ENCODE measurements at places on chromosomes 3 and 15.

- peak; percentile 83 for DNase-seq
Measured at GRCh38 chr3:115092220-115092791, 54.8 kb downstream of the ZBTB20 start.

- DNase-seq, result no peak
Measured at GRCh38 chr3:139448104-139448503, 28.2 kb downstream of the RBP2 start.

DNA sequence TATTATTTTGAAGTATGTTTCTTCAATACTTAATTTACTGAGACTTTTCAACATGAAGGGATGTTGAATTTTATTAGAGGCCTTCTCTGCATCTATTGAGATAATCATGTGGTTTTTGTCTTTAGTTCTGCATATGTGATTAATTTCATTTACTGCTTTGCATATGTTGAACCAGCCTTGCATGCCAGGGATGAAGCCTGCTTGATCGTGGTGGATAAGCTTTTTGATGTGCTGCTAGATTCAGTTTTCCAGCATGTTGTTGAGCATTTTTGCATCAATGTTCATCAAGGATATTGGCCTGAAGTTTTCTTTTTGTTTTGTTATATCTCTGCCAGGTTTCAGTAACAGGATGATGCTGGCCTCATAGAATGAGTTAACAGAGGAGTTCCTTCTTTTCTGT, 134.4 kb downstream of the RSRC1 start:
- no peak for DNase-seq

DNA sequence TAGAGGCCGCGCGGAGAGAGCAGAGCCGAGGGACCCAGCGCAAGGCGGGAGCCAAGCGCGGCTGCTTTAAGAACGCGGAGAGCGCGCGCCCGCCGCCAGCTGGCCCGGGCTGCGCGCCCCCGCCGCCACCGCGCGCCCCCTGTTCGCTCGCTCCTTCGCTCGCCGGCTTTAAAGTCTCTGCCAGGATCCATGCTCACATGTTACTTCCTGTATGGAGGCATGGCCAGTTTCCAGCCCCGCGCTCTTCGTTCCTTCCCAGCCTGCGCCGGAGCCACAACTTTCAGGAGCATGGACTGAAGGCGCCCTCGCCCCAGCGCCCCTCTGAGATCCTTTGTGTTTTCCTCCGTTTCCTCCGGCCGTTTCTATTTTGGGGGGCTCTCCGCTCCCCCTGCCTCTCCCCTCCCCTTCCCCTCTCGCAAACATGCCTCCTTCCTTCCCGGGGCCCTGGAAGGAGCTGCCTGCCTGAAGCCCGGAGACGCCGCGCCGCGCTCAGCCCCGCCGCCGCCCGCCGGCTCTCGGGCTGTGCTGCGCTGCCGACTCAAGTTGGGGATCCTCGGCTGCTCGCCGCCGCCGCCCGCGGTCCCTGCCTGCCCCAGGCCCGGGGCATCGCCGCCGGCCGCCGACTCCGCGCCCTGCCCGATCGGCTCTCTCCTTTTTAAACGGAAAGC, at the start of gene PTPRG:
Gene PTPRG (plus strand): TSS at position 198 of the 668 bp plus-strand sequence. CDS start 717 bp downstream, outside the sequence.
- DNase-seq, result peak; percentile 96

DNA sequence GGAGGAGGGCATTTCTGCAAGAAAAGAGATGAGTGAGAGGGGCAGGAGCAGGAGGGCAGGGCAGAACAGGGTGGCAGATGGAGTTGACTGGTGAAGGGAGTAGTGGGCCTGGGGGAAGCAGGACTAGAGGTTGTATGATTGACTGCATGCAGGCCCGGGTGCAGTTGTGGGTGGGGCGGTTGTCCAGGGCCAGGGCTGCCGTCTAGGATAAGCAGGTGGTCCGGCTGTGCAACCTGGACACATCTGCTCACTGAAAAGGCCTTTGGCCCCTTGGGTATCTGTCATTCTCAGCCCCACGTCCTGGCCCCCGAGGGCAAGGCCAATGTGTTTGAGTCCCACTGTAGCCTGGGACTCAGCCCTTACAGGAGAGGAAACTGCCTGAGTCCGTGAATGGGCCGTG, 25.4 kb downstream of the ALS2CL start:
- DNase-seq, result peak; percentile 58

DNA sequence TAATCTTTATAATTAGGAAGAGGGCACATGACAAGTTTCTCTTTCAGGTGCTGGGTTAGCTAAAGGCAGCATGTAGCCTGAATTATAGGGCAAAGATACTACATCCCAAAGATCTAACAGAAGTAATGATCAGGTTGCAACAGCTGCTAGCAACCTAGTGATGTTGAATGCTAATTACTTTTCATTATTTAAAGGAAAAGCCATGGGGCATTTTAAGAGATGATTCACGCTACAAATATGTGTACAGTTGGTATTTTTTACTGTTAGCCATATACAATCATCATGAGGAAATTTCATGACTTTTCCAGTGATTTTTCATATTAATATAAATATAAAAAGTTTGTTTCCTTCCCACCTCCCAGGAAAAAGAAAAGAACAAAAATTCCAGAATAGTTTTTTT, 43.0 kb downstream of the NEK10 start:
- no peak for DNase-seq

GRCh38 chr3:16050641-16051467, 123.6 kb upstream of the GALNT15 start:
- DNase-seq, result no peak

DNA sequence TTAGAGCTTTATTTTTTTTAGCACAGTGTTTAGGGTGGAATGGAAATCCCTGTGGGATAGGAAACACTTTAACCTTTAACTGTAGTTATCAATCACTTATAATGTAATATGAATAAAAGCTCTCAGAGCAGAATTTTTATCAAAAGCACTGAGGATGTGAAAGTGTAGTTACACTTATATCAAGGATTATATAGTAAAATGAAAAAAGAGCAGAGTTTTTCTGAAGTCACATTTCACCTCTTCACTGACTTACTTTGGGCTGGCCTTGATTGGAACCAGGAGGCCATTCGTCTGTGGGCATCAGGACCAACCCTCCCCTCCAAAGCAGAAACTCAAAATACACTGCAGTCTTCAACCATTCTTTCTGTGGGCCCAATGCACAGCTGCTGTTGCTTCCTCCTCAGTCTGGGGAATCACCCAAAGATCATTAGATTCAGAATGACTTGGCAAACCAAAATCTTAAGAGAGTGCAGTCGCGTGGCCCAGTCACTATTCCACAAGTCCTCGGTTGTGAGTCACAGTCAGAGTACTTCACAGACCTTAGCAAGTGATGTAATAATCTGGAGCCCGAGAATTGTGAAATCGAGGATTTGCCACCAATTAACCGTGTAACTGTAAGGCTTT, 132.6 kb upstream of the COL8A1 start:
- DNase-seq, result peak; percentile 88

- DNase-seq, result no peak
Measured at GRCh38 chr15:73866881-73867410, 6.4 kb upstream of the TBC1D21 start.

DNA sequence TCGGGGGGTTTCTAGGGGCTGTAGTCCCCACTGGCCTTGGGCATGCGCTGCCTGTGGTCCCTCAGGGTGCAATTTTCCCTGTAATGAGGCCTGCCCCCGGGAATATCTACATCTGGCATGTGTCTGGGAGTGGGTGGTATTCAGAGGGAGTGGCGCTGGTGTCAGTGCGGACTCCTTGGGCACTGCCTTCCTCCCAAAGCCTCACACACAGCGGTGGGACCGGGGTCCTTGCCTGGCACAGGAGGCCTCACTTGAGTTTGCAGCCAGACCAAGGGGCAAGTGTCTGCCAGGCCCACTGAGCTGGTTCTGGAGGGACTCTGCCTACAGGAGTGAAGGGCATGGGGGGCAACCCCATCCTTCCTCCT, 53.5 kb upstream of the PCSK6 start:
- no peak for DNase-seq

DNA sequence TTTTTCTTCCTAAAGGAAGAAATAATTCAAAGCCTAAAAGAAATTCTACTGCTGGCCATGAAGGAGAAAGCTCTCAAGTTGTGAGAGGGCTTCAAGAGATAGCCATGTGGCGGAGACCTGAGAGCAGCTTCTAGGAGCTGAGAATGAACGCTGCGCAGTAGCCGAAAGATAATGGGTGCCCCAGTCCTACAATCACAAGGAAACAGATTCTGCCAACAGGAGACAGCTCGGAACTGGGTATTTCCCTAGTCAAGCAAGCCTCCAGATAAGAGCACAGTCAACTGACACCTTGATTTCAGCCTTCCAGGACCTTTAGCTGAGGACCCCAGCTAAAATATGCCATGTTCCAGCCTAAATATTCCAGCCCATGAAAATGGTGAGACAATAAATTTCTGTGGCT, 824.1 kb downstream of the FHIT start:
- DNase-seq, result no peak

DNA sequence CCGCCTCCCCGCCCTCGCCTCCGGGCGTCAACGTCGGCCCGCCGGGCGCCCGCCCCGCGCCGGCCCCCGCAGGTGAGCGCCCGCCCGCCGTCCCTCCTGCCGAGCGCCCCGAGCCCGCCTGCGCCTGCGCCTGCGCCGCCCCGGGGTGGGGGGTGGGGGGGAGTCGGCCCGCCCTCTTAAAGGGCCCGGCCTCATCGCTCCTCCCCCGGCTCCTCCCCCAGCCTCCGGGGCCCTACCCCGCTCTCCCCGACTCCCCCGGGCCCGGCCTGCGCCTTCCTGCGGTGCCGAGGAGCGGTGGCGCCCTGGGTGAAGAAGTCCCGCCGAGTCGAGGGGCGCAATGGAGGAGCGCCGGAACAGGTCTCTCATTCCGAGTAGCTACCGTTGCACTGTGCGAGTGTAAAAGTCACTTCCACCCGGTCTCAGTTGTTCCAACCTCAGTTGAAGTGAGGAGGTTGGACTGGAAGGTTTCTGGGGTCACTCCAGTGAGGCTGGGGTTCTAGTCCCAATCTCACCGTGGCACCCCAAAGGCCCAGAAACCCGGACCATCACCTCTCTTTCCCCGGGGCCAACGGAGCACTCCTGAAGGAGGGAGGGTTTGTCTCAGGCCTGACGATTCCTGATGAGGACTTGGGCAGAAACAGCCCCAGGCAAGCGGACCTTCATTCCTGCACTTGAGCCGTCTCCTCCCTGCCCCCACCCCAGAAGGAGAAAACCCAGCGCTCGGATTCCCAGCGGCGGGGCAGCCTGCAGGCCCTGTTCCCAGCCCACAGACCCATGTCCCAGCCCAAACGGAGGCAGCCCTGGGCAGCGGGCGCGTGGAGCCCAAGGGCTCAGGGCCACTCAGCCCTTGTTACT, 1.5 kb upstream of the TNK2 start:
- peak; percentile 93 for DNase-seq

- DNase-seq, result no peak
Measured at GRCh38 chr3:176447369-176447768, 749.9 kb downstream of the TBL1XR1 start.

GRCh38 chr3:167798443-167798842, 62.9 kb downstream of the SERPINI1 start:
- DNase-seq, result no peak

GRCh38 chr15:67955252-67955651, 98.9 kb upstream of the PIAS1 start:
- no peak for DNase-seq

GRCh38 chr3:55531321-55531720, 44.2 kb upstream of the WNT5A start:
- no peak for DNase-seq

- DNase-seq, result no peak
Measured at GRCh38 chr3:193168931-193169330, 72.1 kb upstream of the PLAAT1 start.

- DNase-seq, result no peak
Measured at GRCh38 chr3:111616417-111617105, 21.4 kb upstream of the ZBED2 start.

GRCh38 chr3:66383998-66384745, 116.7 kb downstream of the LRIG1 start:
- DNase-seq, result no peak

- no peak for DNase-seq
Measured at GRCh38 chr3:78967061-78967460, 800.7 kb downstream of the ROBO1 start.

DNA sequence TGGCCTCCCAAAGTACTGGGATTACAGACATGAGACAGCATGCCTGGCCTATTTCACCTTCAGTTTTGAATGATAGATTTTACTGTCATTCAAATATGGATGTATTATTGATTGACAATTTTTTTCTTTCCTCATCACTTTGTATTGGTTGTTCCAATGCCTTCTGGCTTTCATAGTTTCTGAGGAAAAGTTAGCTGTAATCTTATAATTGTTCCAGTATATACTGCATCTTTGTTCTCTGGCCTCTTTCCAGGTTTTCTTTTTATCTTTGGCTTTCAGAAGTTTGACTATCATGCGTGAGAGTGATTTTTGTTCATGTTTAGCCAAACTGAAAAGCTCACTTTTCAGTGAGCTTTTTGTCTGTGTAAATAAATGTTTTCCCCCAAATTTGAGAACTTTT, 157.1 kb downstream of the RSRC1 start:
- no peak for DNase-seq

- no peak for DNase-seq
Measured at GRCh38 chr3:73812054-73812453, 187.3 kb upstream of the PDZRN3 start.

DNA sequence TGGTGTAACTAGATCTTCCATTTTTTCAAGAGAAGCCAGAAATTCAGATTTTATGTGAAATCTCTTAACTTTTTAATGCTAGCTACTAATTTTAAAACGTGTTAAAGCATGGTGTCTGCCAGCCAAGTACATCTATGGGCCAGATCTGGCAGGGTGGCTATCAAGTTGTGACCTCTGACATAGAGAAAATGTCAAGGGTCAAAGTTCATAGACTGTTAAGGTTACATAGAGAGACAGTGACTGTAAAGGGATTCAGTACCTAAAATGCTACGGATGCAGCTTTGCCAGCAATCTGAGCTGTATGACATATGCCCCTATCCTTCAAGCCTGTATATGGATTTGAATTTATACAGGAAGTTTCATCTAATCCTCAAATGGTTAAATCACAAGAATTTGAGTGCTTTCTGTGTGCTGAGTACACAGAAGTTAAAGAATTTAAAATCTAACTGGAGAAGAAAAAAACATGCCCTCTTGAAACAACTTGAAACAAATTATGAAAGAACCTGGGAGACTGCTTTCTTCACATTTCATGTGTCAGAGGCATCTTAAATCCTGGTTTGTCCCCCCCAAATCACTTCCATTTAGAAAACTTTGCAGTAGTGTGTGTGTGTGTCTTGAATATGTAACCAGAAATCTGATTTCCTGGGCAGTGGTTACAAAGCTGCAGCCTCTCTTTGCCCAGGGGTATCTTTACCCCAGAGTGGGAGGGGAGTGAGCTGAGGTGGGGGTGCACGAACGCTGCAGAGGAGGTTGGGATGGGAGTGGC, 895 bp upstream of the ARHGAP31 start:
- no peak for DNase-seq

GRCh38 chr3:11140030-11140712, 14.1 kb upstream of the HRH1 start:
- peak; percentile 83 for DNase-seq

All from posterior vena cava (tissue), 2 donors.